ENCODE measurements at places on chromosomes 1 and 21. TPM values are rescaled to one million over a fixed set of nuclear protein-coding genes. Genes with fewer than 3 reads are reported as not detected.

Gene DISP1
- polyA plus RNA-seq: 4.4 TPM

Gene MROH9
- polyA plus RNA-seq: 0.24 TPM

Gene FPGT
- 3.5 TPM for polyA plus RNA-seq

Gene MYBPHL
- polyA plus RNA-seq: 0.07 TPM

Gene PKP1
- polyA plus RNA-seq: not detected

Gene IVL
- polyA plus RNA-seq: 0.86 TPM

Gene KLHDC7A
- not detected for polyA plus RNA-seq

Gene SLC45A1
- 2.5 TPM for polyA plus RNA-seq

- no peaks in the 10 kb centered on the region for H3K27me3 ChIP-seq
- H3K36me3 ChIP-seq: no peaks in the 10 kb centered on the region
- no peak overlapping the region for H3K4me3 ChIP-seq
- no peak for DNase-seq
- H3K27ac ChIP-seq: no peak overlapping the region
- H3K4me1 ChIP-seq: no peaks in the 10 kb centered on the region
These were observed 18.9 kb upstream of the RGS7 start for GRCh38 chr1:241375886-241376285.

GRCh38 chr1:154497026-154497806 lies 4.8 kb upstream of the TDRD10 start:
- H3K4me1 ChIP-seq: peaks cover 7% of the 10 kb centered on the region
- no peaks in the 10 kb centered on the region for H3K36me3 ChIP-seq
- DNase-seq: peak; percentile 21
- H3K27ac ChIP-seq: no peak overlapping the region
- H3K27me3 ChIP-seq: peaks cover 71% of the 10 kb centered on the region
- H3K4me3 ChIP-seq: no peak overlapping the region

- H3K27me3 ChIP-seq: no peaks in the 10 kb centered on the region
- no peaks in the 10 kb centered on the region for H3K36me3 ChIP-seq
- no peak for DNase-seq
These were observed 206.4 kb downstream of the RHOU start for GRCh38 chr1:228941666-228942065.

GRCh38 chr1:44415013-44415412 lies 10.0 kb downstream of the RNF220 start:
- H3K27ac ChIP-seq: no peak overlapping the region
- peaks cover 5% of the 10 kb centered on the region for H3K4me1 ChIP-seq
- no peak for DNase-seq
- H3K4me3 ChIP-seq: no peak overlapping the region

GRCh38 chr1:22665752-22666151 lies 12.7 kb downstream of the C1QB start:
- H3K4me3 ChIP-seq: no peak overlapping the region
- no peak overlapping the region for H3K27ac ChIP-seq
- no peaks in the 10 kb centered on the region for H3K4me1 ChIP-seq
- no peaks in the 10 kb centered on the region for H3K36me3 ChIP-seq
- H3K27me3 ChIP-seq: peaks cover 20% of the 10 kb centered on the region

DNA sequence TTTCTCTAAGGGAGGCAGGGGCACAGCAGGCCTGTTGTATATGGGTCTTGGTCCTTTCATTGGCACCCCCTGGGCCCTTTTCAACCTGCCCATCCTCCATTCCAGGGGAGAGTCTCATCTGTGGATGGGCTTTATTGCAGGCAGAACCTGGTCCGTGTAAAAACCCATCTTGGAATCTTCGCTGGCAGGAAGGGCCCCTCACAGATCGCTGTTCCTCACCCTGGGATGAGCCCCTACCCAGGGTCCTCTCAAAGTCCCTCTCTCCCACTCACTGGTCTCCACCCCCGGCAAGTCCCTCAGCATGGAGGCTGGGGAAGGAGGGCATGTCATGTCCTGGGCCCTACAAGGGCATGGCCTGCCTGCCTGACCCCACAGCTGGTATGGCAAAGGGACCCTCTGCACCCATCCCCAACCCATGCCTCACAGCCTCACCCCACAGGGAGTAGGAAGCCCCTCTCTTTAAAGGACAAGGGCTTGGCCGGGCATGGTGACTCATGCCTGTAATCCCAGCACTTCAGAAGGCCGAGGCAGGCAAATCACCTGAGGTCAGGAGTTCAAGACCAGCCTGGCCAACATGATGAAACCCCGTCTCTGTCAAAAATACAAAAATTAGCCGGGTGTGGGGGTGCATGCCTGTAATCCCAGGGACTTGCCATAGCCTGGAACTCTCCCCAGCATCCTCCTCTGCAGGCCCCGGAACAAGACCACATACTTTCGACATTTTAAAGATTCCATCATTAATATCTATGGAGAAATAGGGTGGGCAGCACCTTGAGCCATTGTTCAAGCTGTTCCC lies 13.2 kb upstream of the CDA start:
- no peak for DNase-seq
- H3K36me3 ChIP-seq: no peaks in the 10 kb centered on the region
- no peak overlapping the region for H3K4me3 ChIP-seq
- no peaks in the 10 kb centered on the region for H3K4me1 ChIP-seq

DNA sequence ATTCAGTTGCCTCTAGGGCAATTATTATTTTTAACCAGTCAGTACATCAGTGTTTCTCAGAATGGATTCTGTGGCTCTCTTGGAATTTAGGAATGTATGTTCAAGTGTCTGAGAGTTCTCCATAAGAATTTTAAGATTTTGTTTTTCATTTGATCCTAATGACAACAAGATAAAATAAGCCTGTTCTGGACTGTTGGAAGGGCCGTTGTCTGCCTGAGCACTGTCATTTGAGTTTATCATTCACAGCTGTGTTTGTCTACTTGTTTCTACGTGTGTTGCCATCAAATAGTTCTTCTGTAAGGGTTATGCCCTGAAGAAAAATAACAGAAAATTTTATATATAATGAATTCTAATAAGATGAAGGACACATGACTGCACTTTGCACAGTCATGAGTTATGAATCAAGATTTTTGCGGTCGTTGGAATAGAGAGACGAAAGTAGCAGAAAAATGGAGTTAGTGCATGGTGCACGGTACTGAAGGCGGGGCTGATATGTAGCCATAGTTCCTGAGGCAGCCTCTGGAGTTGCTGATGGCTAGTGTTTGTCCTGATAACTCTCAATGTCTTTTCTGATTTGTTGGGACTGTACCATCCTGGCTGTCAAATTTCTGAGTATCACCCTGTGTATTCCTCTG lies 92.5 kb downstream of the NOS1AP start:
- no peaks in the 10 kb centered on the region for H3K4me1 ChIP-seq
- no peaks in the 10 kb centered on the region for H3K27me3 ChIP-seq
- H3K27ac ChIP-seq: no peak overlapping the region
- no peak overlapping the region for H3K4me3 ChIP-seq
- DNase-seq: no peak

GRCh38 chr1:166999075-166999474 lies 10.0 kb downstream of the MAEL start:
- H3K27me3 ChIP-seq: no peaks in the 10 kb centered on the region
- no peak for DNase-seq
- H3K27ac ChIP-seq: no peak overlapping the region
- no peaks in the 10 kb centered on the region for H3K36me3 ChIP-seq
- H3K4me1 ChIP-seq: no peaks in the 10 kb centered on the region
- H3K4me3 ChIP-seq: no peak overlapping the region

GRCh38 chr1:242784807-242785206 lies 260.3 kb upstream of the PLD5 start:
- no peak overlapping the region for H3K27ac ChIP-seq
- no peaks in the 10 kb centered on the region for H3K27me3 ChIP-seq
- DNase-seq: no peak
- H3K4me3 ChIP-seq: no peak overlapping the region

GRCh38 chr1:108877348-108878159 lies 769 bp downstream of the GPSM2 start:
- peak overlapping the region; percentile 55 for H3K27ac ChIP-seq
- H3K4me1 ChIP-seq: peaks cover 2% of the 10 kb centered on the region
- peaks cover 3% of the 10 kb centered on the region for H3K36me3 ChIP-seq
- no peaks in the 10 kb centered on the region for H3K27me3 ChIP-seq

GRCh38 chr1:223062177-223062576 lies 80.9 kb downstream of the TLR5 start:
- H3K4me3 ChIP-seq: no peak overlapping the region
- DNase-seq: no peak
- no peaks in the 10 kb centered on the region for H3K4me1 ChIP-seq
- no peak overlapping the region for H3K27ac ChIP-seq

DNA sequence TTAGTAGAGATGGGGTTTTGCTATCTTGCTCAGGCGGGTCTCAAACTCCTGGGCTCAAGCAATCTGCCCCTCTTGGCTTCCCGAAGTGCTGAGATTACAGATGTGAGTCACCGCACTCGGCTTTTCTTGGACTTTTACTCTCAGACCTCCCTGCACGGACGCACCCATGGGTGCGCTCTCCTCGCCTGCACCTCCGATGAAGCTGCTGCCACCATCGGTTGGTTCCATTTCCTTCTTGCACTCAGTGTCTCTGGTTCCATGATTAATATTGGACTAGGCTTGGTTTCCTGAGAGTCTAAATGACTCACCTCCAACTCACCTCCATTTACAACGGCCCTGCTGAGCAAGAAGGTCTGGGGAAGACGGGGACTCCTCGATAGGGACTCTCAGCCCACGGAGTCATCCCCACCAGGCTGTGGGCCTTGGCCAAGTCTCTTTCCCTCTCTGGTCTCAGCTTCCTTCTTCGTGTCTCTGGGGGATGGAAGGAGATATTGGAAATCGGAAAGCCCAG lies 6.7 kb upstream of the TNFRSF8 start:
- 0 out of 2 replicates have a peak, but pooled peaks cover 10% of the 10 kb centered on the region for H3K27me3 ChIP-seq
- no peaks in the 10 kb centered on the region for H3K36me3 ChIP-seq
- no peak overlapping the region for H3K4me3 ChIP-seq
- no peak for DNase-seq
- no peaks in the 10 kb centered on the region for H3K4me1 ChIP-seq

- no peaks in the 10 kb centered on the region for H3K27me3 ChIP-seq
- peak; percentile 56 for DNase-seq
- peaks cover 5% of the 10 kb centered on the region for H3K4me1 ChIP-seq
- peaks cover 6% of the 10 kb centered on the region for H3K36me3 ChIP-seq
These were observed 62.5 kb downstream of the ASH1L start for GRCh38 chr1:155499953-155500639.

GRCh38 chr1:220746851-220747250 lies 1.3 kb upstream of the MTARC2 start:
- no peaks in the 10 kb centered on the region for H3K36me3 ChIP-seq
- 0 out of 2 replicates have a peak, but pooled peaks cover 5% of the 10 kb centered on the region for H3K4me1 ChIP-seq
- H3K27me3 ChIP-seq: no peaks in the 10 kb centered on the region
- DNase-seq: no peak

Data from SK-N-SH (cell line).